ENCODE measurements at places on chromosomes 6 and 20. TPM values are rescaled to one million over a fixed set of nuclear protein-coding genes. Genes with fewer than 3 reads are reported as not detected.

KCNQ2 gene
- 0.10 TPM for total RNA-seq

WFDC9 gene
- total RNA-seq: not detected

OOEP gene
- total RNA-seq: 0.57 TPM

ZNF831 gene
- total RNA-seq: 10.3 TPM

KCNK15 gene
- not detected for total RNA-seq

C20orf202 gene
- total RNA-seq: not detected

CYP39A1 gene
- not detected for total RNA-seq

HDGFL1 gene
- total RNA-seq: not detected

HLA-E gene
- 753 TPM for total RNA-seq

APOM gene
- 4.5 TPM for total RNA-seq

GHRH gene
- not detected for total RNA-seq

PPP1R16B gene
- total RNA-seq: 63.6 TPM

- no peak overlapping the region for H3K4me3 ChIP-seq
- H3K27ac ChIP-seq: no peak overlapping the region
- H3K36me3 ChIP-seq: peaks cover 4% of the 10 kb centered on the region
- H3K27me3 ChIP-seq: no peaks in the 10 kb centered on the region
- peaks cover 17% of the 10 kb centered on the region for H3K4me1 ChIP-seq
These were observed 25.5 kb downstream of the FAM184A start for GRCh38 chr6:119052987-119053386.

GRCh38 chr20:25220810-25221591 lies 25.5 kb downstream of the ENTPD6 start:
- H3K27me3 ChIP-seq: no peaks in the 10 kb centered on the region
- no peak for DNase-seq
- no peak overlapping the region for H3K27ac ChIP-seq
- peaks cover 3% of the 10 kb centered on the region for H3K4me1 ChIP-seq
- H3K36me3 ChIP-seq: no peaks in the 10 kb centered on the region
- no peak overlapping the region for H3K4me3 ChIP-seq

DNA sequence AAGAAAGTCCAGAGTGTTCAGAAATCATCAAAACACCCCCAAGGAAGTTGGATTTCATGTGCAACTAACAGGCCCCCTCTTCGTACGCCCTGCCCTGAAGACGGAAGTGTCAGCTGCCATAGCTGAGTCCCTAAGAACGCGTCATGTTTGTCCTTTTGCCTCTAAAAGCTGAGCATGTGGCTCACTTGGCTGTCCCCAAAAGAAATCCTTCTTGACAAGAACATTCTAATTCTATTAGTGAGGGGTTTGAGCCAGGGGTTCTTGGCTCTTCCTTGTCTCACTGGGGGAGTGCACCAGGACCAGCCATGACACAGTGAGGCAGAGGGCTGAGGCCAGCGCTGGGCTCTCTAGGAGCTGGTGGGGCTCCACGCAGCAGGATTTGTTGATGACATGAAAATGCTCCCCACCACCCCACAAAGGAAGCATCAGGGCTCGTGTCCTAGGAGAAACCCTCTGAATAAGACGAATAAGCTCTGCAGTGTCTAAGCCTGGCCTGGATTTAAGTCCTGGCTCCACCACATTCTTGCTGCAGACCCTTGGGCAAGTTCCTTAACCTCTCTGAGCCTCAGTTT lies 20.0 kb upstream of the SPO11 start:
- H3K4me1 ChIP-seq: no peaks in the 10 kb centered on the region
- H3K27ac ChIP-seq: no peak overlapping the region
- no peak for DNase-seq

DNA sequence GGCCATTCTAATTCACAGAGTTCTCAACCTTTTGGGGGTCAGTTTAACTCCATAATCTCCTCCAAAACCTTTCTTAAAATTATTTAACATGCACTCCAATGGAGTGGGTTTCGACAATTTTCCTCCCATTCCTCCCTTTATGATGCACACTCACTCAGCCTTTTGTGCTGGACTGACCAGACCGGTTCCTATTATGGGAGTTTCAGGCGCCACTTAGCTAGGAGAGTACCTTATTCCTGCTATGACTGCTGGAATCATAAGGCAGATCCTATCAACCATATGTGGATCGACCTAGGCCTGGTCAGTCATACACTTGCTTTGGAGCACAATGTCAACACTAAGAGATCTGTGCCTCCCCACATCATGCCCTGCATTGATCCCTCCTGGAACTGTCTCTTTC lies 63.9 kb upstream of the MOCS1 start:
- no peak for DNase-seq
- H3K27ac ChIP-seq: no peak overlapping the region
- peaks cover 1% of the 10 kb centered on the region for H3K27me3 ChIP-seq
- H3K36me3 ChIP-seq: no peaks in the 10 kb centered on the region

- peaks cover 20% of the 10 kb centered on the region for H3K27me3 ChIP-seq
- no peak overlapping the region for H3K27ac ChIP-seq
- DNase-seq: peak; percentile 32
- H3K4me1 ChIP-seq: no peaks in the 10 kb centered on the region
These were observed 78.5 kb upstream of the PHACTR1 start for GRCh38 chr6:12637960-12638641.

DNA sequence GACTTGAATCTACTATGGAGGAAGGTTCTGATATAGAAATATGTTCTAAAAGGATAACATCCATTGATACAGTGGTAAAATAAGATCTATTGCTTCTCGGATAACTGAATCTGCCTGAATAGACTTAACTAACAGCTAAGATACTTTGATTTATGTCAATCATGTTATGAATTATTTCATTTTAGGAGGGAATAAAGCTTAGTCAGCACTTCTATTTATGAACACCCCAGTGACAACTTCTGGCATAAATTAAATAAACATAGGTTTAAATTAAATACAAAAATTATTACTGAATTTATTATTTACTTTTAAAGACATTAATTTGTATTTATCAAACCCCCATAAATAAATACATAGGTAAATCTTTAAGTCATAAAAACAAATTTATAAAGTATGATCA lies 69.3 kb downstream of the IMPG1 start:
- no peak overlapping the region for H3K4me3 ChIP-seq
- H3K27ac ChIP-seq: no peak overlapping the region
- H3K4me1 ChIP-seq: no peaks in the 10 kb centered on the region
- DNase-seq: no peak
- H3K36me3 ChIP-seq: no peaks in the 10 kb centered on the region

- no peak overlapping the region for H3K27ac ChIP-seq
- no peaks in the 10 kb centered on the region for H3K27me3 ChIP-seq
- no peak for DNase-seq
- H3K36me3 ChIP-seq: peaks cover 22% of the 10 kb centered on the region
These were observed 49.7 kb downstream of the FIG4 start for GRCh38 chr6:109740787-109741186.

DNA sequence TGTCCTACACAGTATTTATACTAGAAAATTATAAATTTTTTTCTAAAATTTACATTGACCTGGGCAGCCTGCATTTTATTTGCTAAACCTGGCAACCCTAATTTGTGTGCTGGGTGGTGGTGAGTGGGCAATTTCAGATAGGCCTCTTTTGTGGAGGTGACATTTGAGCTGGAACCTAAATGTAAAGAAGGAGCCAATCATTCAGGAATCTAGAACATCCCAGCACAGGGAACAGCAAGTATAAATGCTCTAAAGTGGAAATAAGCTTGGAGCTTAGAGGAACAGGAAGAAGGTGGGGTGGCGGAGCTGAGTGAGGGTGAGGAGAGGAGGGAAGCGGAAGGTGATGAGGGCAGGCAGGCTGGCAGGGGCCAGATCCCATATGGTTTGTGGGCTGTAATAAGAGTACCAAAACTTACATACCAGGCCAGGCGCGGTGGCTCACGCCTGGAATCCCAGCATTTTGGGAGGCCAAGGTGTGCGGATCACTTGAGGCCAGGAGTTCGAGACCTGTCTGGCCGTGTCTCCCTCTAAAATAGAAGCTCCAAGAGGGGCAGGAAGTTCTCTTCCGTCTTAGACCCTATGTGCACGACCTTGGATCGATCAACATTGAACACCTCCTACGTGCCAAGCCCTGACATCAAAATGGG lies 549 bp upstream of the CSE1L start:
- H3K4me3 ChIP-seq: peak overlapping the region; percentile 98
- peaks cover 33% of the 10 kb centered on the region for H3K4me1 ChIP-seq
- DNase-seq: peak; percentile 38
- H3K27ac ChIP-seq: peak overlapping the region; percentile 99

DNA sequence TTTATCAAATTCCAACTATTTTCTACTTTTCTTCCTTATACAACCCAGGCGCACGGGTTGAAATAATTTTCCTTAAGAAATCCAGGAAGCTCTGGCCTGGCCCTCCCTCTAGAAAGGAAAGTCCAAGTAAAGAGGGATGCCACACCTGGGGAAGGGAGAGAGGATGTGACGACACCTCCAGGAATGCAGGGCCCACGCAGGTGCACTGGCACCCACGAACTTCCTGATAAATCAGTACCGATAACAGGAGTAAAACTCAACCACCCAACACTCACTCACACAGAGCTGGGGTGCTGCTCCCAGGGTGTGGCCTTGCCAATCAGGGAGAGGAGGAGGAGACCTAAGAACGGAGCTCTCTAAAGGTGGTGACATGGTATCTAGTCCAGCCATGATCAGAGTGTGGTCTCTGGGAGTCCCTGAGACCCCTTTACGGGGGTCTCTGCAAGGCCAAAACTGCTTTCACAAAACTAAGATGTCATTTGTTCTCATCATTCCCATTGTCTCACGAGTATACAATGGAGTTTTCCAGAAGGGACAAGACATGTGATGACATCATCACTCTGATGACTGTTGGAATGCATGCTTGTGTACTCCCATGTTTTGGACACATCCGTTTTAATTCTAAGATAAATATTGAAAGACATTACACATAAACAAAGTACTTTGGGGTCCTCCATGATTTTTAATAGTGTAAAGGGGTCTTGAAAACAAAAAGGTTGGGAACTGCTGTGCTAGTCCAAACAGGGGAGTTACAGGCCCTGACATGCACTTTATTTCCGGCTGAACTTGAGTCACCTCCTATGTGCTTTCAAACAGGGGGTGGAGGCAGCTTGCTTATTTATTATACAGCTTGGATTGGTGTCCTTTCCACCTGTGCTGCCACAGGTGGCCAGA lies 2.2 kb upstream of the PARD6B start:
- no peak overlapping the region for H3K4me3 ChIP-seq
- H3K27ac ChIP-seq: no peak overlapping the region
- DNase-seq: no peak
- H3K36me3 ChIP-seq: no peaks in the 10 kb centered on the region

DNA sequence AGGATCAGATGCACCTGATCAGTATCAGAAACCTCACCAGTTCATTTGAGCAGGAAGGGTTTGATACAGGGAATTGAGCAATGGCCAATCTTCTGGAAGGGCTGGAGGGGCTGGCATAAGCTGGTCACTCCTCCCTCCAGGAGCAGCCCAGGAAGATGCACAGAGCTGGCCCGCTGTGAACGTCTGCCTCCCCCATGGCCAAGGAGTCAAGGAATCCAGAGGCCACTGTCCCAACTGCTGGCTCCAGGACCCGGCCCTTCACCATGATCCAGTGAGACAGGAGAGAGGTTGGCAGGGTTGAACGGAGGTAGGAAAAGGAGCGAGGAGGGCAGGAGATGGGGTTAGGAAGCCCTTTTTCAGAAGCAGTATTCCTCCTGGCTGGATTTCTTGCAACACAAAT lies 113.9 kb upstream of the CST7 start:
- no peaks in the 10 kb centered on the region for H3K27me3 ChIP-seq
- H3K36me3 ChIP-seq: no peaks in the 10 kb centered on the region
- DNase-seq: no peak
- H3K27ac ChIP-seq: no peak overlapping the region
- H3K4me1 ChIP-seq: no peaks in the 10 kb centered on the region
- H3K4me3 ChIP-seq: no peak overlapping the region

DNA sequence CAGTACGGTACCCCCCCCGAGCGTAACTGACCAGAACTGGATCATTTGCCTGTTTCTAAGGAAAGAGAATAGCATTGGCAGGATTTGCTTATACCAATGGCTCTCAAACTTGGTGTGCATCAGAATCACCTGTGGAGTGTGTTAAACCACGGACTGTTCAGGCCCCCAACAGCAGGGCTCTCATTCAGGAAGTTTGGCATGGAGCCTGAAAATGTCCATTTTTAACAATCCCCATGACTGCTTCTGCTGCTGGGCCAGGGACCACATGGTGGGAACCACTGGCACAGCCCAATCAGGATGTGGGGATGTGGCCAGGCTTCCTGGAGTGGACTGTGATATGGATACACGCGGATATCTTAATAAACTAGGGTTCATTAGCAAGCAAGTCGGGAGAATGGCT lies 53.9 kb downstream of the GTF2H5 start:
- H3K4me1 ChIP-seq: peaks cover 4% of the 10 kb centered on the region
- no peak overlapping the region for H3K27ac ChIP-seq
- H3K27me3 ChIP-seq: peaks cover 2% of the 10 kb centered on the region
- no peaks in the 10 kb centered on the region for H3K36me3 ChIP-seq

DNA sequence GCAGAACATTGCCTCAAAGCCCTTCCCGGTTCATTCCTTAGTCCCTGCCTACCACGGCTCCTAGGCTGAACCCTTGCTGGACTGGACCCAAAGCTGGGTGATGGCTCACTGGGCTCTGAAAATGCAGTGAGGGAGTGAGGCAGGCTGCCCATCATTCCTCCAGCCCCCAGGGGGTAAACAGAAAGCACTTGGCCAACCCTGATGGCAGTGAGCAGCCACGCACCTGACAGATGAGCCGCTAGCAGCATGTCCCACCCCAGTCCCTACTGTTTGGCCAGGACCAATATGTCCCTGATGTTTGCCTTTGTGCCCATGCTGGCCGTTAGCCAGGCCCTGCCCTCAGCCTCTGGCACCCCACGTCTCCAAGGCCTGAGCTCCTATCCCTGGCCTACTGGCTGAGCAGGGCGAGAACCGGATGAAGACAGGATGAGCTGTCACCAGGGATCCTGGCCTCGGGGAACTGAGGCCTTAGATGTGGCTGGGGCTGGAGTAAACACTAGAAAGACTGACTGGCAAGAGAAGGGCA lies 19.4 kb upstream of the BAK1 start:
- no peak overlapping the region for H3K4me3 ChIP-seq
- peaks cover 13% of the 10 kb centered on the region for H3K4me1 ChIP-seq
- DNase-seq: no peak
- no peak overlapping the region for H3K27ac ChIP-seq

GRCh38 chr20:64099880-64100565 lies 7.3 kb downstream of the NPBWR2 start:
- peaks cover 23% of the 10 kb centered on the region for H3K27me3 ChIP-seq
- H3K36me3 ChIP-seq: no peaks in the 10 kb centered on the region
- DNase-seq: no peak
- no peak overlapping the region for H3K4me3 ChIP-seq

DNA sequence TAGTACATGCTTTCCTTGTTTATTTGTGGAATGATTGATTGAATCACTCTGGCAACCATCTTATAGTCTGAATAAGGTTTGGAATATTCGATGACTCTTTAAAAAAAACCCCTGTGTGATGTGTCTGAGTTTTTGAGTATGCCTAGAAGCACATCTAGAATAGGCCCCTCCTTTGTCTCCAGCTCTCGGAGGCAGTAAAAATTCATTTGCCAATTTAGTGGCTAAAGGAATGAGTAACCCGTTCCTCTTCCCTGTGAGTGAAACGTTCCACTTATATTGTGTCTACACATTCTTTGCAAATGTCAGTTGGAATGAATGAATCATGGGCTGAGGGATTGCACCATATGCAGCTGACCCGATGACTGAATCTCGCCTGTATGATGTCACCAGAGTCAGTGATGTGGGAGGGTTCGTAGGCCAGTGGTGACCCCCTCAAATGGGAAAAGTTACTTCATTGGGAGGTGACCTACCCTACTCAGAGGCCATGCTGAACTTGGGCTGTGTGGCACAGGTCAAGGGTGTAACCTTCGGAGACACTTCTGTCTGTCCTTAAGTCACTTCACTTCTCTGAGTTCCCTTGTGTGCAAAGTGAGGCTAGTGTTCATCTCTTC lies 21.6 kb downstream of the MOCS3 start:
- no peak for DNase-seq
- H3K4me3 ChIP-seq: no peak overlapping the region
- peaks cover 33% of the 10 kb centered on the region for H3K27me3 ChIP-seq
- H3K4me1 ChIP-seq: peaks cover 4% of the 10 kb centered on the region
- no peaks in the 10 kb centered on the region for H3K36me3 ChIP-seq
- H3K27ac ChIP-seq: no peak overlapping the region

All from activated CD4-positive, alpha-beta T cell treated with anti-CD3 and anti-CD28 coated beads, Interleukin-2, amount 10 ng/mL, durations not matched to agents 7 days and 5 days (primary cell).